GM12878 (cell line): ENCODE measurements at places on chromosomes 16 and 17. TPM values are rescaled to one million over a fixed set of nuclear protein-coding genes. Genes with fewer than 3 reads are reported as not detected.

Gene OR4D1
- total RNA-seq: not detected in 2 replicates

Gene ANKRD40CL
- total RNA-seq: not detected in 2 replicates

- H3K27me3 ChIP-seq: no peaks in the 10 kb centered on the region
- H3K27ac ChIP-seq: no peak overlapping the region
- no peak for DNase-seq
- H3K4me3 ChIP-seq: no peak overlapping the region
- H3K36me3 ChIP-seq: no peaks in the 10 kb centered on the region
- no peaks in the 10 kb centered on the region for H3K4me1 ChIP-seq
Measured at GRCh38 chr16:64365448-64365931, 756.4 kb downstream of the CDH11 start.

DNA sequence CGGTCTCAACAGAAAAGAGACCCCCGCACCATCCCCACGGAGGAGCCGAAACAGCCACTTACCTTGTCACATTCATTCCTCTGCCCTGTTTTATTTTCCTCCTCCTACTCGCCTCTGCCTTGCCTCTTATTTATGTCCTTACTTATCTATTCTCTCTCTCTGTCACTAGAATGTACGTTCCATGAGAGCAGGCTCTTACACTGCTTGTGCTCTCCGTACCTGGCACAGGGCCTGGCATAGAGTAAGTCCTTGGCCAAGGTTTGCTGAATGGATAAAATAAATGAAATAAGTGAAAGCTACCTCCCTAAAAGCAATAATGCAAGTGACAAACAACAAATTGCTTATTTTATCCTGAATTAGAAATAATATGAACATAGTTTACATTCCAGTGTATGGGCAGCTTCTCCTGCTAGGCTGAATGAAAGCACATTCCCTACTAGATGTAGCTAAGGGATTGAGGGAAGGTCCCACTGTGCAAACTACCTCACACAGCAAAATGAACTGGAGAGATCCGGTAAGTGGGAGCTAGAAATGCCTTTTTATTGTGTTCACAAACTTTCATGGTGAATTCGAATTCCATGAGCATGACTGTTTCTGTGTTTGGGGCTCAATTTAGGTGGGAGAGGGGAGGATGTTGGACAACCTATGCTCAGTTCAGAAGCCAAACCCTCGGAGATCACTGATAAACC, 173.1 kb downstream of the PARN start:
- H3K36me3 ChIP-seq: no peaks in the 10 kb centered on the region; the same call in 1 of the 2 replicates
- H3K4me3 ChIP-seq: no peak overlapping the region
- DNase-seq: no peak
- no peaks in the 10 kb centered on the region for H3K4me1 ChIP-seq
- H3K27ac ChIP-seq: no peak overlapping the region
- H3K27me3 ChIP-seq: no peaks in the 10 kb centered on the region

- H3K27me3 ChIP-seq: no peaks in the 10 kb centered on the region
- H3K4me3 ChIP-seq: no peak overlapping the region
- no peaks in the 10 kb centered on the region for H3K4me1 ChIP-seq
Measured at GRCh38 chr17:69858460-69858859, 216.6 kb upstream of the KCNJ16 start.

DNA sequence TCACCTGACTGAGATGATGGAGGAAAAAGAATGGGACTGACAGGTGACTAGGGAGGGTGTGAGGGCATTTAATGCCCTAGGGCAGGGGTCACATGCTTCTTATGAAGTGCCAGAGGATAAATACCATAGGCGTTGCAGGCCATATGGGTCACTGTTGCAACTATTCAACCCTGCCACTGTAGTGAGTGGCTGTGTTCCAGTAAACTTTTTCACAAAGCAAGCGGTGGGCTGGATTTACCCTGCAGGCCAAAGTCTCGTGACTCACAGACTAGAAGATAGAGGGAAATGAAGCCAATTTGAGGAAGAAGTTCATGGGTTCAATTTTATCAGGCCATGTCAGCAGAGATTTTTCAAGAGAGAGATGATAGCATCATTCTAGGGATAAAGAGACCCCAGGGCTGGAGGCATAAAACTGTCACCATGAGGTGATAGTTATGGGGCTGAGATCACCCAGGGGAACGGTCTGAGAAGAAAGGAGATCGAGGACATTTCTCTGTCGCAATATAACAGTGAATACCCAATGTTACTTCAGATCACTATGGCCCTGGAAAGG, 8.6 kb downstream of the ARHGAP17 start:
- peaks cover 26% of the 10 kb centered on the region for H3K36me3 ChIP-seq
- H3K4me3 ChIP-seq: peak overlapping the region; percentile 24; the same call in 1 of the 2 replicates
- H3K4me1 ChIP-seq: peaks cover 49% of the 10 kb centered on the region
- no peak overlapping the region for H3K27ac ChIP-seq
- DNase-seq: no peak
- no peaks in the 10 kb centered on the region for H3K27me3 ChIP-seq

DNA sequence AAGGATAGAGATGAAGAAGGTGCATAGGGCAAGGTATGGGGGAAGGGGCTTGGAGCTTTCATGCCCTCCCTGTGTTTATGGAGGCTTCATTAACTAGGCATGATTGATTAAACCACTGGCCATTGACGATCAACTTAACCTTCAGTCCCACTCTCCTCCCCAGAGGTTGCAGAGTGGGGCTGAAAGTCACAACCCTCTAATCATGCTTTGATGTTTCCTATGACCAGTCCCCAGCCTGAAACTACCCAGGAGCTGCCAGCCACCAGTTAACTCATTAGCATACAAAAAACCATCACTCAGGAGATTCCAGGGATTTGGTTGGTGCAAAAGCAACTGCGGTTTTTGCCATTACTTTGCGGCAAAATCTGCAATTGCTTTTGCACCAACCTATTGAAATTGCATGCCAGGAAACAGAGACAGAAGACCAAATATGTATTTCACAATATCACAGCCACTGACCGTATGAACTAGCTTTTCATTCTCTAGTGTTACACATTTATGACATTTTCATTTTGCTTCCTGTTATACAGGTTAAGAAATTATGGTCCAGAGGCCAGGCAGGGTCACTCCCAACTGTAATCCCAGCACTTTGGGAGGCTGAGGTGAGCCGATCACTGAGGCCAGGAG, 5.4 kb downstream of the GFOD2 start:
- no peak for DNase-seq
- H3K27me3 ChIP-seq: no peaks in the 10 kb centered on the region
- H3K4me1 ChIP-seq: peaks cover 17% of the 10 kb centered on the region
- H3K36me3 ChIP-seq: no peaks in the 10 kb centered on the region

DNA sequence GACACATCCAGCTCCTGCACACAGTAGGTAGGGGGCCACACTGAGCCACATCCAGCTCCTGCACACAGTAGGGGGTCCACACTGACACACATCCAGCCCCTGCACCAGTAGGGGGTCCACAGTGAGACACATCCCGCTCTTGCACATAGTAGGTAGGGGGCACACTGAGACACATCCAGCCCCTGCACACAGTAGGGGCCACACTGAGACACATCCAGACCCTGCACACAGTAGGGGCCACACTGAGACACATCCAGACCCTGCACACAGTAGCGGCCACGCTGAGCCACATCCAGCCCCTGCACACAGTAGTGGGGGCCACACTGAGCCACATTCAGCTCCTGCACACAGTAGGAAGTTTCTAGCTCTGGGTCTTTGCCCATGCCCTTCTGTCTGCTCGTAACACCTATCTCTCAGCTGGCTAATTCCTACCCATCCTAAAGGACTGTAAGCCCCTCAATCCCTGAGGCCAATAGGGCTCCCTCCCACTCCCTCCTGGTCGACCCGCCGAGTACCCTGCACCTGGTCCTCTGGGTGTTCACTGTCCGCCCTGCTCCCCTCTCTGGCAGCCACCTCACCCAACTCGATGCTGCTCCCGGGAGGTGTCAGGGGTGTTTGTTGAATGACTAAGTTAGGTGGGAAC, 9.4 kb upstream of the ATP2A3 start:
- no peak overlapping the region for H3K27ac ChIP-seq
- H3K36me3 ChIP-seq: no peaks in the 10 kb centered on the region
- DNase-seq: no peak
- peaks cover 13% of the 10 kb centered on the region for H3K4me1 ChIP-seq

DNA sequence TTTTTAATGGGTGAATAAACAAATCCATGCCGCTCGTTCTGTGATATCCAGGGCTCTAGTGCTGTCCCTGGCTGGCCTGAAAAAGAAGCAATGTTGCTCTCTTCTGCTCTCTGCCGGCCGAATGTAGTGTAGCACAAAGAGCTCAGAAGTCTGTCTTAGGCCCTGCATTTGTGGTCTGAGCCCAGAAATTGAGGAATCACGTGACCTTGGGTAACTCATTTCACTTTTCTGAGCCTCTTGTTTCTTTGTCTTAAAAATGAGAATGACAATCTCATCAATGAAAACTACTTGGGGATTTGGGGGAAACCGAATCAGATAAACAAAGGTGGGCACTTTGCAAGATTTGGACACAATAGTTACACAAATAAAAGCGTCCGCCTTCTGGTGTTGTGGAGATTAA, 381.6 kb upstream of the ASIC2 start:
- DNase-seq: peak; percentile 19
- no peaks in the 10 kb centered on the region for H3K27me3 ChIP-seq
- H3K4me3 ChIP-seq: no peak overlapping the region
- H3K27ac ChIP-seq: no peak overlapping the region

DNA sequence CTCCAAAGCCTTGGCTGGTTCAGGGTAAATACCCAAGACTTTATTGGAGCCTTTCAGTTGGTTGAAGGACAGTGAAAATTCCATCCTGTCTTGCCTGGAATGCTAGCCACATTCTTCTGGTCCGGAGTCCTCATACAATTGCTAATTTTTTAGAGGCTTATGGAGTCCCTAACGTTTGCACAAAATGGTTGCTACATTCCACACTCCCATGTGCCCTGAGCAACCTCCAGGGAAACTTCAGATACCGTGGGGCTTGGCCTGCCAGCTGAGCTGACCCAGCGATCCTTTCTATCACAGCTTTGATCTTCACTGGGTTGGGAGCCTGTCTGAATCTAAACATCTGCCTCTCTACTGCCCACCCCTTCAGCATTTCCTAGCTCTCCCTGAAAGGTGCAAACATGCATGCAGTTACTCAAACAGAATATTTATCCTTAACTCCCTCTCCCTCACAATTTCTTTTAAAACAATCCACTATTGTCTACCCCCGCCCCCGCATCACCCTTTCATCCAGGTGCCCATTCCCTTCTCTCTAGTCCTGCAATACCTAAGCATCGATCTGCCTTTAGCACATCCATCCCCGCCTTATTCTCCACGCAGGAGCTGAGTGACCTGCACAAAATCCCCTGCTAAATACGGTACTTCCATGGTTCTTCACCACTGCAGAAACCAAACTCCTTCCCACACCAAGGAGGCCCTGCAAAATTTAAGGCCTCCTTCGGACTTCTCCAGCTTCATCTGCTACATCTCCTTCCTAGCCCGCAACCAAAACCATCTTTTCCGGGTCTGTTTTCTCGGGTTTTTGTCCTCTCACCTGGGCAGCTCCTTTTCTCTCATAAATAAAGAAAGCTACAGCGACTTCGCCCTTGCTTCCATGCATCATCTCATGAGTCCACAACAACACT, 810 bp upstream of the GAN start:
- H3K4me3 ChIP-seq: peak overlapping the region; percentile 96
- H3K36me3 ChIP-seq: no peaks in the 10 kb centered on the region
- H3K4me1 ChIP-seq: peaks cover 7% of the 10 kb centered on the region
- peak overlapping the region; percentile 84 for H3K27ac ChIP-seq

DNA sequence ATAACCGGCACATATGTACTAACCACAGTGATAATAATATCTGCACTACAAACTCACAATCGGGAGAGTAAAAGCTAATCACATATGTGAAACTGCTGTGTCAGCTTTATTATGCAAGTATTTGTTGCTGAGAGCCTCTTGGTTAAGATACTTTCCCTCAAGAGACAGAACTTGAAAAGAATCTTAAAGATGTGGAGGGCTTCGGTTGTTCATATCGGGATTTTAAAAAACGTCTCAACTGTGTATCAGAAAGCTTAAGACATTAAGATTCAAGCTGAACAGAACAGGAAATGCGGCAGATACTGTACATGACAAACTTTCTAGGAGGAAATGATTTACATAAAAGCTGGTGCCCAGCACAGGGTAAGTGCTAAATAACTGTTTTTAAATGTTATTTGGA, 27.5 kb upstream of the HLF start:
- no peak overlapping the region for H3K4me3 ChIP-seq
- peaks cover 13% of the 10 kb centered on the region for H3K4me1 ChIP-seq
- H3K36me3 ChIP-seq: no peaks in the 10 kb centered on the region

DNA sequence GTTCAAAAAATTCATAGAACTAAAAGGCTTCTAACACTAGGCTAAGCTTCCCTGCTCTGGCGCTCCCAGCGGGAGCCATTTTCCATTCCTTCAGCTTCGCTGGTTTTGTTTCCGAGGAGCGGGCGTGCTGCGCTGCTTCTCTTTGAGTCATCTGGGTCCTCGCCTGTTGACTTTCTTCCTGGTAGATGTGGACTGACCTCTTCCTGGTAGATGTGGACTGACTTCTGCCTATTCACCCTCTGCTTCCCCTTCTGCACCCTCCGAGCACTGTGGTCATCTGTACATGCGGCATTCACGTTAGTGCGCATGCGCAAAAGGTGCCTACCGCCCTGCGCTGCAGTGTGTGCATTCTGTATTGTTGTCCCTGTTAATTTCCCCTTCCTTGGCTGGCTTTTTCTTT, 40.8 kb upstream of the SEC14L1 start:
- DNase-seq: no peak
- peaks cover 12% of the 10 kb centered on the region for H3K4me1 ChIP-seq
- peaks cover 7% of the 10 kb centered on the region for H3K36me3 ChIP-seq
- H3K27me3 ChIP-seq: no peaks in the 10 kb centered on the region
- no peak overlapping the region for H3K27ac ChIP-seq

- DNase-seq: no peak
- no peaks in the 10 kb centered on the region for H3K4me1 ChIP-seq
- no peak overlapping the region for H3K4me3 ChIP-seq
- H3K27me3 ChIP-seq: no peaks in the 10 kb centered on the region
- no peaks in the 10 kb centered on the region for H3K36me3 ChIP-seq
Measured at GRCh38 chr16:55184052-55184451, 140.0 kb upstream of the IRX6 start.

DNA sequence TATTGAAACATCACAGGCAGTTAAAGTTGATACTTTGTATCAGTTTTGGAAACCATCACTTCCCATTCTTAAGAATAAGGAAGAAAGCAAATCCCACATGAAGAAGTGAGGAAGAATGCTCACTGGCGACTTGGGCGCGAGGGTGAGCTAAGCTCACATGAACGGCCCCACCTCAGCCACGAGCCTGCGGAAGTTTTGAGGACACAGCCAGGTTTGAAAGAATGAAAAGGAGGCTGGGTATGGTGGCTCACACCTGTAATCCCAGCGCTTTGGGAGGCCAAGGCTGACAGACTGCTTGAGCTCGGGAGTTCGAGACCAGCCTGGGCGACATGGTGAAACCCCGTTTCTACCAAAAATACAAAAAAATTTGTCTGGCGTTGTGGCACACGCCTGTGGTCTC, 110.3 kb upstream of the CHMP6 start:
- H3K4me1 ChIP-seq: peaks cover 21% of the 10 kb centered on the region
- DNase-seq: no peak
- H3K27ac ChIP-seq: no peak overlapping the region

DNA sequence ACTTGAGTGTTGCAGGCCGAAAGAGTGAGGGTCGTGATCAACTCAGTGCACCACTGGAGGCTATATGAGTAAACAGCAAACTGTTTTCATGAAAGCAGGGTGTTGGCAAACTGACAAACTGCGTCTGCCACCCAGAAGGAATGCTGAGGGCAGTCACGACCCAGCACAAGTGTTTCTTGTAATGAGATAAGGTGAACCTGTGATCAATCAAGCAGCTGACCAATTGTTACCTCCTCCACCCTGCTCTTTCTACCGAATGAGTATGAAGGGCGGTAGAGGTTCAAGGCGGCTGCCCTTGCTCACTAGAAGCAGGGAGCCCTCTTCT, 5.5 kb upstream of the SRL start:
- DNase-seq: no peak
- no peak overlapping the region for H3K4me3 ChIP-seq
- no peaks in the 10 kb centered on the region for H3K4me1 ChIP-seq

- H3K27me3 ChIP-seq: no peaks in the 10 kb centered on the region
- no peak overlapping the region for H3K4me3 ChIP-seq
- H3K36me3 ChIP-seq: no peaks in the 10 kb centered on the region
Measured at GRCh38 chr17:50078430-50078829, 16.7 kb upstream of the PDK2 start.
